ENCODE measurements at places on chromosomes 13 and 19. TPM values are rescaled to one million over a fixed set of nuclear protein-coding genes. Genes with fewer than 3 reads are reported as not detected.

BRME1 gene
- 0.58 TPM for total RNA-seq

DNA sequence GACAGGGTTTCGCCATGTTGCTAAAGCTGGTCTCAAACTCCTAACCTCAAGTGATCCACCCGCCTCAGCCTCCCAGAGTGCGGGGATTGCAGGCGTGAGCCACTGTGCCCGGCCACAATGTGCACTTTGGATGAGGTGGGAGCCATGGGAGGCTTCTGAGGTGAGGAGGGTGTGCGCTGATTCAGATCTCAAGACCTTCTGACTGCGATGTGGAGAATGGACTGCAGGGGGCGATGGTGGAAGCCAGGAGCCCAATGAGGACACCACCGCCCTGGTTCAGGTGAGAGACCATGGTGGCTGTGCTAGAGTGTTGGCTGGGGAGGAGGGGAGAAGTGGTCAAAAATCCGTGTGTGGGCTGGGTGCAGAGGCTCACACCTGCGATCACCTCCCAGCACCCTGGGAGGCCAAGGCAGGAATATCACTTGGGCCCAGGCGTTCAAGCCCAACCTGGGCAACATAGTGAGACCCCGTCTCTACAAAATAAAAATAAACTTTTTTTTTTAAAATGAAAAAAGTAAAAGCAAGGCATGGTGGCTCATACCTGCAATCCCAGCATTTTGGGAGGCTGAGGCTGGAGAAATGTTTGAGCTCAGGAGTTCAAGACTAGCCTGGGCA lies 5.6 kb downstream of the INAFM1 start:
- DNase-seq = no peak

DNA sequence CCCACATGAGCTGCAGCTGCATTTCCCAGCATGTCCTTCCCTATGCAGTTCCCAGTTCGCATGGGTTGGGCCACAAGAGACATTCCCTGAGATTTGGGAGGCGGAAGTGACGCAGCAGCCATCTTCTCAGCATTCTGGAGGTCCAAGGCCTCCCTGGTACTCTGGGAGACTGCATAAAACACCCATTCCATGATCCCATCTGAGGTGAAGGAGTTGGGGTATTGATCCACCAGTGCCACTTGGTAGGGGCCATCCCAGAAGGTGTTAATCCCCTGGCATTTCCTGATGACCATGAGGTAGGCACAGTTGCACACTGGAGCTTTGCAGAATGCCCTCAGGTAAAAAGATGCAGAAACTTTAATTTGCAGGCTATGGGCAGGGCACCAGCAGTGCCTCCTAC lies 25.4 kb downstream of the POP4 start:
- DNase-seq = no peak

DNA sequence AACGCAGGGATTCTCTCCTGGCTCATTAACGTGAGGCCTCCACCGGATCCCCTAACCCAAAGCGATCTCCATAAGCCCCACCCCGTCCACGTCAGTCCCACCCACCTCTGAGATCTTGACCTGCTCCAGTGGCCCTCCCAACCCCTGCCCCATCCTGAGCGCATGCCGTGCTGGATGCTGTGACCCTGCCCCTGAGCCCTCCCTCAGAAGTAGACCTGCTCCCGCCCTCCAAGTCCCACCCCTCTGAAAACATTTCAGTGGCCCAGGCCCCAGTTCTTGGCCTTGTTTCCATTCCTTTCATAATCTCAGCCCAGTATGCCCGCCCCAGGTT lies 19.9 kb downstream of the LMTK3 start:
- DNase-seq = no peak

GRCh38 chr13:43830497-43830881 lies 43.7 kb upstream of the ENOX1 start:
- DNase-seq = no peak

DNA sequence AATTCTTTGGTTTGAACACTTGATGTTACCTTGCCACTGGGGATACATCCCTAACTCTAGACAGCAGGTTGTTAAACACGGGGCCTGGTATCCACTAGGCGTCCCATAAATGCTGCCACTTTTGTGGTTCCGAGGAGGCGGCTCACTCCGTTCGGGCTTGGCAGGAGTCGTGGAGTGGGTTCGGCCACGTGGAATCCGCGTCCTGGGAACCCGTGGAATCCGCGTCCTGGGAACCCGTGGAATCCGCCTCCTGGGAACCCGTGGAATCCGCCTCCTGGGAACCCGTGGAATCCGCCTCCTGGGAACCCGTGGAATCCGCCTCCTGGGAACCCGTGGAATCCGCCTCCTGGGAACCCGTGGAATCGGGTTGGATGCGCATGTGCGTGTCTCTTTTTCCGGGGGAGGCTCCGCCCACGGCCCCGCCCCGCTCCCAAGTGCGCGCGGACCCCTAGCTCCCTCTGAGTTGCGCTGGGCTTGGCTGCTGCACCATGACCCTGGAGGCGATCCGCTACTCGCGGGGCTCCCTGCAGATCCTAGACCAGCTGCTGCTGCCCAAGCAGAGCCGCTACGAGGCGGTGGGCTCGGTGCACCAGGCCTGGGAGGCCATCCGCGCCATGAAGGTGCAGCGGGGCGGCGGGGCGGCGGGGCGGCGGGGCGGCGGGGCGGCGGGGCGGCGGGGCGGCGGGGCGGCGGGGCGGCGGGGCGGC lies at the start of gene MRI1:
TSS of gene MRI1 (plus strand) at position 422 of the 707 bp plus-strand sequence. CDS start at position 489, 67 bp downstream.
- no peak for DNase-seq

DNA sequence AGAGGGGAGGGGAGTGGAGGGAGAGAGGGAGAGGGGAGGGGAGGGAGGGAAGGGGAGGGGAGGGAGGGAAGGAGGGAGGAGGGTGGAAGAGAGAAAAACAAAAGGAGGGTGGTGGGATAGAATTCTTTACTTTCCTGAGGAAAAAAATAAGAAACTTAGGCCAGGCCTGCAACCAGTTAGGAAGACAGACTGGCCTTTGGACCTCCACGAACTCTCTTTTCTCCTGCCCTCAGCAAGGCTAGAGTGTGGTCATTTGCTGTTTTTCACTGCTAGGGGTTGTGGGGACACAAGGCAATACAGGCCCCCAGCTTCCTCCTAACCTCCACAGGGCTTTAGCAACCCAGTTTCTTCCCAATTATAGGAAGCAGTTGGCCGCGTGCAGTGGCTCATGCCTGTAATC lies 4.2 kb downstream of the CCDC8 start:
- DNase-seq = no peak

ACP7 gene
- total RNA-seq = 0.22 TPM

DNA sequence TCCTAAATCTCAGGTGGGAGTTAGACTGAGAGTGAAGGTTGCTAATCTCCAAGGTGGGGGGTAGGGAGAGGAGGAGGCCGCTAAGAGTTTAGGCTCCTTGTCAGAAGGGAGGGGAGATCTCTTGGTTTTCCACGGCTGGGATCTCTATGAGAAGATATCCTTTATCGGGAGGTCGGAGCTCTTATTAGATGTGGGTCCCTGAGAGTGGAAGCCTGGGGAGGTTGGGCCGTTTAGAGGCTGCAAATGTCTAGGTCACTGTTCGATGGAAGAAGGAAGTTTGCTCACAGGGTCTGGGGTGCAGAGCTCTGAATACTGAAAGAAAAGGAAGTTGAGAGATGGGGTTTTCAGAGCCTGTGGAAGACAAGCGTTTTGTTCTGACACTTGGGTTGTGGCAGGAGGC lies 3.8 kb downstream of the MYADM start:
- no peak for DNase-seq

DNA sequence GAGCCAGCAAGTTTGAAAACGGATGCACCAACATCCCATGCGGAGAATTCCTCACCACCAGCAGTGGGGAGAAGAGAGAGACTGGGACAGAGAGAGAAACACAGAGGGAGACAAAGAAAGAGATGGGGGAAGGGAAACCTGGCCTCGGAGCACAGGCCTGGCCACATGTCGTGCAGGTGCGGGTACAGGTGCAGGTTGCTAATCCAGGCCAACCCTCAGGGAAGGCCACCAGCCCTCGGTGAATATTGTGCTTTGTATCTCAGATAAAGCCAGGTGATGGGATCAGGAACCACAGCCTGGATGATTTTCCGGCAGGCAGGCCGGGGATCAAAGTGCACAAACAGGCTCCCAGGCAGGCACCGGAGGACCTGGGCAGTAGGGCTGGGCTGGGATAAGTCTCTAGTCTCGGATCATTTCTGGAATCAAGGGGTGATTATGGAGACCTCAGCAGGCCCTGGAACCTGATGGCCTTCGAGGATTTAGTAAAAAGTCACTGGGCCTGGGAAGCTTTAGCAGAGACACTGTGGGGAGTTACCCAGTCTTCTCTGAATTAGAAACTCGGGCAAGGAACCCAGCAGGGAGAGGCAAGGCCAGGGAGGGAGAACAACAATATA lies 3.7 kb downstream of the GAS6 start:
- DNase-seq = no peak

- DNase-seq = no peak
Measured at GRCh38 chr13:29428310-29429181, 166.9 kb downstream of the SLC7A1 start.

PDX1 gene
- total RNA-seq = not detected

DNA sequence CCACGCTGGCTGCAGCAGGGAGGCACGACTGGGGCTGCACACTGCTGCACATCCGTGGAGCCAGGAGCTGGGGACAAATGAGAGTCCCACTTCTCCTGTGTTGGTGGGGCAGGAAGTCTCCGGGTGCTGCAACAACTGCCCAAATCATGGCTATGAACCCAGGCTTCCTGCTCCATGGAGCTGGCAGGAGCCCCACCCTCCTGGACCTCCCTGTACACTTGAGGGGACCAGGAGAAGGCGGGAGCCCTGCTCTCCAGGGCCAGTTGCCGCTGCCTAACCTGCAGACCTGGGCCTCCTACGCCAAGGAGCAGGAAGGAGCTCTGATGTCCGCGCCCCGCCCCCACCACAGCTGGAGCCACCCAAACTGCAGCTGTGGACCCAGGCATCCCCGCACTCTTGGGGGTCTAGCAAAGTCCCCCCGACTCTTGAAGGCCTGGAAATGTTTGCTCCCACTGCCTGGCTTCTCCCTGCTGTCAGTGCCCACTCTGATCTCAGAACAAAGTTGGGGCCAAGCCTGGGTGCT lies 752.1 kb upstream of the PCDH20 start:
- DNase-seq = no peak

DNA sequence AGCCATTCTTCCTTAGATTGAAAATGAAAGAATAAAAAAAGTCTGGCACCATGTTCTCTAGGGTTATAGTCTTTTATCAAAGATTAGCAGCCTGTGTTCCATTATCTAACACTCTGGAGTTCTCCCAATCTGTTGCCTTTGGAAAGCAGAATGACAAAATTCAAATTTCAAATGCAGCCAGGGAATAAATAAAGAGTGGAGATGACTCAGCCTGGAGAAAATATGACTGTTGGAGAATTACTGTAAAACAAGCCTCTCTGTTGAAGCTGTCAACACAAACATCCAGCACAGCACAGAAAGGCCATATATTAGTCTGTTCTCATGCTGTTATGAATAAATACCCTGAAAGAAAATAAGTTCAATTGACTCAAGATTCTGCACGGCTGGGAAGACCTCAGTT lies 650.5 kb upstream of the SLC10A2 start:
- DNase-seq = no peak

DNA sequence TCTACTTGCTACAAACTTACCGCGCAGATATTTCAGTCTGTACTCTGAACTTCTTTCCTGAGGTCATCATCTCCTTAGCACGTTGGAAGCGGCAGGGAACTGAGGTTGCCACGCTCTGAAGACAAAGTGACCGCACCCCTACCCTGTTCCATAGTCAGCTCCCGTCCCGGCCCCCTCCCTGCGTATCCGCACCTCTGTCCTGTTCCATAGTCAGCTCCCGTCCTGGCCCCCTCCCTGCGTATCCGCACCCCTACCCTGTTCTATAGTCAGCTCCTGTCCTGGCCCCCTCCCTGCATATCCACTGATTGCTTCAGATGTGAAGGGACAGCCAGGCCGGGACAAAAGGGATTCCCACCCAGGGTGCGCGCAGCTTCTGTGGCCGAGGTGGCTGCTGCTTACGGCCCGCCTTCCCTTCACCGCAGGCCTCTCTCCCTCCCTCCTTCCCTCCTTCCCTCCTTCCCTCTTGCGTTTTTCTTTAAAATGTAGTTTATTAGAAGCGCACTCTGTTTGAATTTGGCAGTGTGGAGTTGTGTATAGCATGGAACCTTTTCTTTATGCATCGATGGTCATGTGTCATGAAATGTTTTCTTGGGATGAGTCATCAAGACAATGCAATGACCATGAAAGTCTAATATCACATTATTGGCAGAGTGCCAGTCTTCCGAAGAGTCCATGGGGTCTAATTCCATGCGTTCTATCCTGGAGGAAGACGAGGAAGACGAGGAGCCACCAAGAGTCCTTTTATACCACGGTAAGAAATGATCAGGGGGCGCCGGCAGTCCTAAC lies 21.9 kb upstream of the NDUFS7 start:
- DNase-seq = no peak

GRCh38 chr13:69296130-69296529 lies 811.5 kb upstream of the ATXN8OS start:
- DNase-seq = no peak

DNA sequence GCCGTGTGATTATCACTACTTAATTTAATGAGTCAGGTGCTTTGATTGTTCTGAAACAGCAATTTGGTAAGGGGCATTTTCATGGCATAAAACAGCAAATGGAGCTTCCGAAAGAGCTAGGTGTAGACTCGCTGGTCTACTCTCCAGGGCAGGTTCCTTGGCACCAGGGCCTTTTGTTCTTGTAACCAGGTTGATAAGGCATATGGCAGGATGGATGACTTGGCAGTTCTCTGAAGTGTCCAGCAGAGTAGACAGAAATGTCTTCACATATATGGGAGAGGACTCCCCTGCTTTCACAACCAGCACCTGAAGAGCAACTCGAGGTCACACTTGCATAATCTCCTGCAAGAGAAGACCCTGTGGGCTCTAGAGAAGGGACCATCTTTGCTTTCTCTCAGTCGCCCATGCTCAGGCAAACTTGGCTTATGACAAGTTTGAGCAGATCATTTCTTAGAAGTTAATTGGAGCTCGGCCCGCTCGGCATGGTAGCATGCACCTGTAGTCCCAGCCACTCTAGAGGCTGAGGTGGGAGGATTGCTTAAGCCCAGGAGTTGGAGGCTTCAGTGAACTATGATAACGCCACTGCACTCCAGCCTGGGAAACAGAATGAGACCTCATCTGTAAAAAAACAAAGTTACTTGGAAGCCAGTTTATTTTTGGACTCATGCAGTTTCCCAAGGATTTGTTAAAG lies 23.3 kb upstream of the WASF3 start:
- DNase-seq = no peak

DNA sequence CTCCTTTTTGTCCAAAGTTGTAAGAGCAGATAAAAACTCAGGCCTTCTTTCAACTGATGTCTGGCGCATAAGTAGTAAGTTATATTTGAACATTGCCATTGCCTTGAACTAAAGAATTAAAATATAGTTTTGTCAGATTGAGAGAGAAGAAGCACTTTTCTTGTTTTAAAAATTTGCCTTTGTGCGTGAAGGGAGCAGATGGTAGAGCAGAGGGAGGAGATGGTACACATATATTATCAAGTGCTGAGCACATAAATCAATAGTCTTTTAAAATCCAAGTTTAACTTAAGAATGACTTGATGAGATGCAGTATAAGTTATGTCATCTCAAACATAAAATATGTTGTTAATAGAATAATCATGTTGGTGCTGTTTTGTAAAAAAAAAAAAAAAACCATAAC lies 504.6 kb upstream of the KLHL1 start:
- no peak for DNase-seq

- no peak for DNase-seq
Measured at GRCh38 chr13:58573743-58574142, 942.2 kb downstream of the PCDH17 start.

Measured in epithelial cell of proximal tubule (primary cell).